ENCODE measurements at places on chromosomes 16 and 17. TPM values are rescaled to one million over a fixed set of nuclear protein-coding genes. Genes with fewer than 3 reads are reported as not detected.

DNA sequence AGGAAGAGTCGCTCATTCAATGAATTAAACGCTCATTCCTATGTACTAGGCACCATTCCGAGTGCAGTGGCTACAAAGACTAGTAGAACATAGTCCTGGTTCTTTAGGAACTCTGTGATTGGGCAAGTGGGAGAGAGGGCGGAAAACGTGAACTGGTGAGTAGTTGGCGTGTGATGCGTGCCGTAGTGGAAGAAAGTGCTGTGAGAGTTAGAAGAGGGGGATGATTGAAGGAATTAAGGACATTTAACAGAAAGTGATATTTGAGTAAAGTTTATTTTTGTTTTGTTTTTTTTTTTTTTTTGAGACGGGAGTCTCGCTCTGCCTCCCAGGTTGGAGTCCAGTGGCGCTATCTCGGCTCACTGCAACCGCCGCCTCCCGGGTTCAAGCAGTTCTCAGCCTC lies 7.9 kb upstream of the SLFN14 start:
- peak; percentile 64 for DNase-seq

DNA sequence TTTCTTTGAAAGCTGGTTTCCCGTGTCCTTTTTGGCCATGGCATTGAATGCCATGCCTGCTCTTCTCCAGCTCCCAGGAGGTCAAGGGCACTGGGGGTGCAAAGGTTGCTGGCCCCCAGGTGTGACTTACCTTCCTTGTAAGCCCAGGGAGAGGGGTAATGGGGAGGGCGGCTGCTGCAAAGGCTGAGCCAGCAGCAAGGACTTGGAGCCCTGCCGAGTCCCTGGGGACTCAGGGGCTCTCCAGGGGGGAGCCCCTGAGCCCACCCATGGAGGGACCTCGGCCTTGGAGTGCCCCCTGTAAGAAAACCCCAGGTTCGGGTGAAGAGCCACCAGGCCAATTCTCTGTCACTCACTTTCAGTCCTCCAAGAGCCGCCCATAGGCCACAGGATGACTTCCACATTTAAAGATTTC lies 5.9 kb upstream of the CCL22 start:
- no peak for DNase-seq

DNA sequence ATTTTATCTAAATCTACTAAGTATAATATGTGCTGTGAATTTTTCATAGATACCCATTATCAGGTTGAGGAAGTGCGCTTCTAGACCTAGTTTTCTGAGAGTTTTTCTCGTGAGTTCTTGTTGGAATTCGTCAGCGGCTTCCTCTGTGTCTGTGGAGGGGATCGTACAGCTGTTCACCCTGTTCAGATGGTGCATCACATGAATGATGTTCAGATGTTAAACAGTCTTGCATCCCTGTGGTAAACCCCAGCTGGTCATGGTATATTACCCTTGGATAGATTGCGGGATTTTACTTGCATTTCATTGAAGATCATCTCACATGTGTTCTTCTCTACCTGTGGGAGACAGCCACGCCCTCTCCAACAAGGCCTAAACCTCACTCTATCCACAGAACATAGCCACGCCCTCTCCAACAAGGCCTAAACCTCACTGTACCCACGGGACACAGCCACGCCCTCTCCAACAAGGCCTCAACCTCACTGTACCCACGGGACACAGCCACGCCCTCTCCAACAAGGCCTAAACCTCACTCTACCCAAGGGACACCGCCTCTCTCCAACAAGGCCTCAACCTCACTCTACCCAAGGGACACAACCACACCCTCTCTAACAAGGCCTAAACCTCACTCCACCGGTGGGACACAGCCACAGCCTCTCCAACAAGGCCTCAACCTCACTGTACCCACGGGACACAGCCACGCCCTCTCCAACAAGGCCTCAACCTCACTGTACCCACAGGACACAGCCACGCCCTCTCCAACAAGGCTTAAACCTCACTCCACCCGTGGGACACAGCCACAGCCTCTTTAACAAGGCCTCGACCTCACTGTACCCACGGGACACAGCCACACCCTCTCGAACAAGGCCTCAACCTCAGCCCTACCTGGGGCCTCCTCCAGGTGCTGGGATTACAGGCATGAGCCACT lies 180.2 kb upstream of the CHMP6 start:
- no peak for DNase-seq

TBC1D28 gene
- total RNA-seq = not detected

DNA sequence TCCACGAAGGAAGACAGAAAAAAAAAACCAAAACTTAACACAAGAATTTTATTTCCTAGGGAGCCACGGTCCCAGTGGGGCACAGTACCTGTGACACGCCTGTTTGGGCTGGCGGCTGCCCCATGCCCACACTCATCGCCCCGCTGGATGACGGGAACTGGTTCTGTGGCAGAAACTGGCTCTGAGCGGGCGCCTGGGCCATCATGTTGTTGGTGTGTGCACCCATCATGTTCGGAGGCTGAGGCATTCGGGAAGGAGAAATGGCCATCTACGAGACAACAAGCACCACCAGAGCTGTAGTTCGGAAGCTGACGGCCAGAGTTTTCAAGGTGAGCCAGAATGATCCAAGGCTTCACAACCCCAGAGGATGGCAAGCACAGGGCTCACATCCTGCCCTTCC lies 56.3 kb upstream of the TRAP1 start:
- no peak for DNase-seq

GRCh38 chr16:28925386-28926228 lies 569 bp upstream of the RABEP2 start:
- DNase-seq = peak; percentile 80

GRCh38 chr16:84027625-84028024 lies 15.0 kb downstream of the SLC38A8 start:
- DNase-seq = no peak

- peak; percentile 49 for DNase-seq
Observed at GRCh38 chr17:69473841-69474831, 59.6 kb downstream of the MAP2K6 start.

DNA sequence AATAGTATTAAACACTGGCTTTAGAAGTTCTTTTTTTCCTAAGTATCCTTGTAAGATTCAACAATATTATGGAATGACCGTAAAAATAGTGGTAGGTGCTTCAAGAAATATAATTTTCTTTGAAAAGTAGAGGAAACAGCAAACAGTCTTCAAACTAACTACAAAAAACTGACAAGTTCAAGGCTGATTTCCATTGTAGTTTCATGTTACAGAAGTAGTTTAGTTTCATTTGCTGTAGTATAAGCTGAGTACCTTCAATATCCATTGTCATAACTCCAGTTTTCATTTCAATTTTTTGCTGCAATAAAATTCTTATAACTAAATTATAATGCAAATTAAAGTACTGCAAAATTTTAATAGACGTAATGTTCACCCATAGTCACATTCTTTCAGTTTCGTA lies 19.3 kb downstream of the PHKB start:
- no peak for DNase-seq

DNA sequence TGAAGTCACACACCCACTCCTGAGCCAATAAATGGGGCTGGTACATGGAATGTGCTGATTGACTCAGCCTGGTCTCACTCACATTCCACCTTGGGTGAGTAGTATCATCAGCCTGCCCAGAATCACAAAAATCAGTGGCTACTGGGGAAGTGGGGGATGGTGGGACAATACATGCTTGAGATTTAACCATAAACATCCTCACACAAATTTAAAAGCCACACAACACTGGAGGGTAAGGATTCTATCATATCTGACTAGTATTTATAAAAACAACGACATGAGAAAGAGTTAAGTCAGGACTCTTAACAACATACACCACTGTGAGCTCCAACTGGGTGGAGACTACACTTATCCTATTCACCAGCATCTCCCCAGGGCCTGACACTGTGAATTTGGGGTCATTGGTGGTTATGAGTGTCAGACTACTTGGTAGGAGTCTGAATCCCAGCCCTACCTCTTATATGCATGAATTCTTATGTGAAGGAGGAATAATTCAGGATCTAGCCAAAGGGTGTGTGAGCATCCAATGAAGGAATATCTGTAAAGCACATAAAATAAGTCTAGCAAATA lies 26.0 kb upstream of the IRX6 start:
- DNase-seq = peak; percentile 77

CPHXL gene
- not detected for total RNA-seq

OVCA2 gene
- total RNA-seq = 65.7 TPM

SDR42E2 gene
- not detected for total RNA-seq

- no peak for DNase-seq
Observed at GRCh38 chr16:16989368-16989767, 481.4 kb downstream of the XYLT1 start.

MEAK7 gene
- 73.5 TPM for total RNA-seq

All from mammary epithelial cell (primary cell).